Stimulated activated CD4-positive, alpha-beta T cell treated with anti-CD3 and anti-CD28 coated beads, Interleukin-4, amount 100 ng/mL, for 1 hour (primary cell): ENCODE measurements at places on chromosomes 16 and 17.
A peak's percentile ranks its signal among the peaks of the same experiment; 100 is the strongest.

GRCh38 chr17:72423718-72424117, 302.9 kb downstream of the SOX9 start:
- DNase-seq, result no peak

GRCh38 chr16:13123991-13124390, 222.6 kb downstream of the SHISA9 start:
- DNase-seq, result no peak

DNA sequence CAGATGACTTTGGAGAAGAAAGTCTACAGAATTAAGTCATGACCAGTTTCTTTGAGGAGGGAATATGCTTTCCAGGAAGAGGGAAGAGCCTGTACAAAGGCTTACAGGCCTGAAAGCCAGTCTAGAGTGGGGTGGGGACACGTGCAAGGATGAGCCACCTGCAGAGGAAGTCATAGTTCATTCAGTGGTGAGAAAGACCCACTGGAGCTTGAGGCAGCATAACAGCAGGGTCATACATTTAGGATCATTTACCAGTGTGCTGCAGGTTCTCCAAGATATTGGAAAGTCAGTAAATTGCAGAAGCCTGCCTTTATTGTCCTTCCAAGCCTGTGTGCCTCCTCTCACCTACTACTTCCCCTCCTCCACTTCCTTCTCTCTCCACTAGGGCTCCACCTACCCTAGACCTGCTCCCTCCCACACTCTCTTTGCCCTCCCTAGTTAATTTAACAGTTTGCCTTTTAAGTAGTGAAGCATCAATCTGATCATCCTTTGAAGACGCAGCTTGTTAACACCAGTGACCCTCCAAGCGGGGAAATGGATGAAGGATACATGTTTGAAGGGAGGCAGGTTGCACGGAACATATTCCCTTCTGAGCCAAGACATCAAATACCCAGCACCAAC, 40.2 kb downstream of the CDRT15 start:
- no peak for DNase-seq

GRCh38 chr16:20918486-20919239, 18.1 kb downstream of the LYRM1 start:
- DNase-seq, result no peak

DNA sequence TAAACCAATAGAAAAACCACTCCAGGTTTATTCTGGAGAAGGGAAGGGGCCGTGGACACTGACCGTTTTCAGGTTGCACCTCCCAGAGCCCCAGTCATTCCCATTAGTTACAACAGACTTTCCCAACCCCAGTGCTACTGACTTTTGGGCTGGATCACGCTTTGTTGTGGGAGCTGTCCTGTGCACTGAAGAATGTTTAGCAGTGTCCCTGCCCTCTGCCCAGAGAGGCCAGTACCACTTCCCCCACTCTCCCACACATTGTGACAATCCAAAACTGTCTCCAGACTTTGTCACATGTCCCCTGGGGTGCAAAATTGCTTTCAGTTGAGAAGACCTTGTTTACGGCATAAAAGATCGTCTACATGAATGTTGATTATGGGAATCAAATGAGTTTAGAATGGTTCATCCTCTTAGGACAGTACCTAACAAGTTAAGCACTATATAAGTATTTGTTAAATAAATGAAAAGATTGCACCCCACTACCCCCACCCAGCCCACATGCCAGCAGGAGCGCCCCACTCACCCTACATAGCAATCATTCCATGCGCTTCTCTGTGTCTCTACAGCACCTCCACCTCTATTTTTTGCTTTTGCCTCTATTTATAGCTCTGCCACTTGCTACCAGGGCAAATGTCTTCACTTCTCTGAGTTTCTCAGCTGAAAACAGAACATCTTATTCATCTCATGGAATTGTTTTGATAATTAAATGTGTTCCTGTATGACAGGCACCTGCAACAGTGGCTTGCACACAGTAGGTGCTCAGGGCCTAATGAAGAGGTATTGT, 104.9 kb downstream of the AXIN2 start:
- DNase-seq, result no peak

- DNase-seq, result no peak
Observed at GRCh38 chr17:77422104-77422747, 281.5 kb downstream of the SEC14L1 start.

DNA sequence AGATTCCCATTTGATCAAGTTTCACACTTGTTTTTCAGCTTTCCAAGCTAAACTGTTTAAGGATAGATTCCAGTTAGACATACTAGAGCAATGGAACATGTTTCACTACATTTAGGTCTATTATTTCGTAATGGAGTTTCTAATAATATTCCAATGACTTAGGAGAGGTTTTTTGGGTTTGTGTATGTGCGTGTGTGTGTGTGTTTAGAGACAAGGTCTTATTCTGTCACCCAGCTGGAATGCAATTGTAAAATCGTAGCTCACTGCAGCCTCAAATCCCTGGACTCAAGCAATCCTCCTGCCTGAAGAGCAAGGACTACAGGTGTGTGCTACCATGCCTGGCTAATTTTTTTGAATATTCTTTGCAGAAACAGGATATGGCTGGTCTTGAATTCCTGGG, 426.3 kb downstream of the ZFHX3 start:
- no peak for DNase-seq

DNA sequence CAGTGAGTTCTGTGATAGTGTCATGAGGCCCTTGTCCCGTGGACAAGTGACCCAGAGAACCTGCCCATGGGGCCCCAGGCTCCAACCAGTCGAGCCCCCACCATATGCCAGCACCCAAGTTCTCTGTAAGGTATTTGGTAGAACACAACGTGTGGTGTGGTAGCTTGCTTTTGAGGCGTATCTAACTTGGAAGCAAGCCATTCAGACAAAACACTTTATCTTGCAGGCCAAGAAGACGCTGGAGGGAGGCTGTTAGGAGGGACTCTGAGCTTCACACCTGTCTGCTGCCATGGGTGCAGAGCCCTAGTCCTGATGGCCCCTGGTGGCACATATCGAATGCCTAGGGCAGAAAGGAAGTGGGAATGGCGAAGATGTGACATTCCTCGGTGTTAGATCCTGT, 1.6 kb downstream of the NDUFAF8 start:
- no peak for DNase-seq

GRCh38 chr17:58189436-58190146, 2.9 kb upstream of the EPX start:
- DNase-seq, result no peak

- DNase-seq, result peak; percentile 58
Observed at GRCh38 chr17:75240394-75241142, 20.8 kb downstream of the GGA3 start.

DNA sequence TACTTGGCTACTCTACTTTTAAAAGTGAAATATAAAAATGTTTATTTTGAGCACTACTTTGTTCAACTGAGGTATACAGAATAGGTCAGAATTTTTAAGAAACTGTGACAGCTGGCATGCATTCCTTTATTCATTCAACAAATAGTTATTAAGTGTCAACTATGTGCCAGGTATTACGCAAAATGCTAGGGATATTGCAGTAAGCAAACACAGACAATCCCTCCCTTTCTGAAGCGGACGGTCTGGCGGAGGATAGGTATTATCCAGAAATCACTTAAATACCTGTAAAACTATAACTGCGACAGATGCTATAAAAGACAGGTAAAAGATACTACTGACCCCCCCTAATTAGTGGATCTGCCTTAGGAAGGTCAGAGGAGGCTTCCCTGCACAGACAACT, 26.1 kb downstream of the METTL16 start:
- no peak for DNase-seq

GRCh38 chr17:28975646-28976045, 24.3 kb upstream of the PHF12 start:
- DNase-seq, result no peak

- no peak for DNase-seq
Observed at GRCh38 chr16:85948138-85948509, 49.2 kb downstream of the IRF8 start.

DNA sequence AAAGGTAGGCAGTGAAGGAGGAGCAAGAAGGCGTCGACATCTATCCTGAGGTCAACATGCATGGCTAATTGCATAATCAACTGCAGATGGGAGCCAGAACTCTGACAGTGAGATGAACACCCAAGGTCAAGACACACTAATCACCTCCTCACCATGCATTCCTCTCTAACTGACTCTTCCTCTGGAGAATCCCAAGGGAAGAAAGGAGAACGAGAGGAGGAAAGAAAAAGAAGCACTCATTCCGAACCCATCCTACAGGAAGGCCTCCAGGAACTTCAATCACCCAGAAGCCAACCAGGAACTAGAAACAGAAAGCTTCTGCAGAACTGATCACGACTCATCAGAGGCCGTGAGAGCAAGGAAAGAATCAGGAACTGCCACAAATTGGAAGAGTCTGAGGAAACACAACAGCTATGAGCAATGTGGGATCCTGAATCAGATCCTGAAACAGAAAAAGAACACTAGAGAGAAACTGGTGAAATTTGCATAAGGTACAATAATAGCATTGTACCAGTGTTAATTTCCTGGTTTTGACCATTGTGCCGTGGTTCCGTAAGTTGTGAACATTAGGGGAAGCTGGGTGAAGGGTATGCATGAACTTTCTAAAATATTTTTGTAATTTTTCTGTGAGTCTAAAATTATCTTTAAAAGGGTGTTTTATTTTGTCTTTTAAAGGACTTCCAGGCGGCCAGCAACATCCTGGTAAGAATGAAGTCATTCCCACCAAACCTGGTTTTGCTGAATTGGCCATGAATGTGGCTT, 10.0 kb upstream of the BEAN1 start:
- no peak for DNase-seq

- no peak for DNase-seq
Observed at GRCh38 chr17:61296058-61296457, 103.6 kb upstream of the TBX2 start.

- no peak for DNase-seq
Observed at GRCh38 chr17:72392056-72393010, 271.5 kb downstream of the SOX9 start.

GRCh38 chr16:51553910-51554309, 402.8 kb upstream of the SALL1 start:
- no peak for DNase-seq

GRCh38 chr17:61128661-61129115, 271.0 kb upstream of the TBX2 start:
- DNase-seq, result no peak
